Anterior cingulate cortex (tissue), 58 donors: ENCODE measurements at places on chromosomes 4 and X.

DNA sequence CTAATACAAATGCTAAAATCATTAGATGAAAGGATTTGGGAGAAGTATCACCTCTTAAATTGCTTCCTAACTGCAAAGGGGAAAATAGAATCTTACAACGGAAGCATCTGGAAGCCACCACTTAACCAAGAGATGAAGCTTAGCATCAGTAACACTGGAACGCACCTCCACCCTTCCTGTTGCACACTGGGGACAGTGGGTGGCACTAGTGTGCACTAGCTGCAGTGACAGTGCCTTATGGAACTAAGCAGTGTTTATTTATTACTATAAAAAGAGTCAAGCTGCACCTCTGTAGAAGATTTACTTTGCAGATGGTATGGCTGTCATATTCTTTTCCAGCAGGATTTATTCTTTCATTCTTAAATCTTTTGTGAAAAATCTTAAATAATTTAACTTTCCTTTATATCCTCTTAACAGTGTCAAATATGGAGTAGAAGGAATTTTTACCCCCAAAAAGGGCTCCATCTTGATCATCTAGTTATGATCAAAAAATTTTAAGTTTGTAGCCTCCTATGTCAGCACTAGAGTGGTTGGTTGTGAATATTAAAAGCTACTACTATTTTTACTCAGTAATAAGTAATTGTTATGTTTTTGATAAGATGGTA is 76.7 kb downstream of the SCD5 start:
- peak; percentile 21 for DNase-seq

- DNase-seq, result no peak
These were observed 35.5 kb upstream of the SLC4A4 start for GRCh38 chr4:71303287-71303686.

- no peak for DNase-seq
These were observed 109.6 kb downstream of the TMEM144 start for GRCh38 chr4:158319880-158320279.

DNA sequence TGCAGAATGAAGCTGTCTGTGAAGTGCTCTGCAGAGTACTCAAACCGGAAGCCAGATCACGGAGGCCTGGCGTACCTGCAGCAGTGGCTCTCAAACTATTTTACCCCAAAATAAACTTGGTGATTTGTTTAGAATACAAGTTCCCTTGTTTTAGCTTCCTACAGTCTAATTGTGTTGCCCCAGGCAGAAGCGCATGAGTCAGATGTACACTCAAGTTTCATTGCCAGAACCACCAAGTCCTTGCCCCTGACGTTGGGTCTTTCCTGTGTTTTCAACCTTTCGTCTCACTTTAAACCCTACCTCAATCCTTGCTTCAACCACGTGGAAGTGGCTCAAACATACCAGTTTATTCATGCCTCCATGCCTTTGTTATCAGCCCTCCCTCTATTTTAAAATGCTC is 66.2 kb upstream of the SLC7A11 start:
- DNase-seq, result no peak

GRCh38 chr4:88527787-88528186 is 4.2 kb upstream of the PYURF start:
- no peak for DNase-seq

- no peak for DNase-seq
These were observed 77.3 kb downstream of the CXXC4 start for GRCh38 chr4:104417357-104417882.

DNA sequence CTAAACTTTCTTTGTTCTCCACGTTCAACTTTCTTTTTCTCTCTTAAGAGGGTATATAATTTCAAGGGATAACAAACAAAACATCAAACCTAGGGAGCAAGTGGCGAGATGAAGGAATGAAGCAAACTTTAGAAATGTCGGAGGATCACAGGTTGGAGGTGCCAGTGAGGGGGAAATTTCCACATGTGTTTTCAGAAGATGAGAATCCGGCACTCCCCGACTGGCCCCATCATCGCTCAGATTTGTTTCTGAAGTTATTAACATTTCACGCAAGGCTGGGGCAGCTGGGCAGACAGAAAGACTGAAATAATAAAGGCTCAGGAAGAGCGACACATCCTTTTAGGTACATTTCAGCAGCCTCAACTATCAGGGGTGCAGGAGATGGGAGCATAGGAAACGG is 134.9 kb downstream of the SMIM20 start:
- no peak for DNase-seq

GRCh38 chr4:20493761-20494353 is 206.4 kb upstream of the PACRGL start:
- no peak for DNase-seq

GRCh38 chrX:4710618-4711433 is 997.4 kb upstream of the PRKX start:
- no peak for DNase-seq
